ENCODE measurements at places on chromosomes 1 and 21.

GRCh38 chr1:168520832-168521231, 23.0 kb downstream of the XCL2 start:
- DNase-seq: no peak
- no peaks in the 10 kb centered on the region for H3K4me1 ChIP-seq

DNA sequence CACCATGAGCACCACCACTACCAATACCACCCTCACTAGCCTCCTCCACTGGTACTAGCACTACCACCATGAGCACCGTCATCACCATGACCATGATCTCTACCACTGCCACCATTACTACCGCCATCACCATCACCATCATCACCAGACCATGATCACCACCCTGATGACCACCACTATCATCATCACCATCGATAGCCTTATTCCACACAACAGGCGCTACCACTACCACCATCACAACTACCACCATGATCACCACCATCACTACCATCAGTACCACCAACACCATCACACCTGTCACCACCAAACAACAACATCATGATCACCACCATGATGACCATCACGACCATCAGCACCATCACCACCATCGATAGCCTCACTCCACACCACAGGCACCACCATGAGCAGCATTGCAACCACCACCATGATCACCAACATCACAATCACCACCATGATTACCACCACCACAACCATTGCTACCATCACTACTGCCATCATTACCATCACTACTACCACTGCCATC, 56.6 kb upstream of the CASZ1 start:
- H3K4me1 ChIP-seq: no peaks in the 10 kb centered on the region
- no peak for DNase-seq
- no peaks in the 10 kb centered on the region for H3K36me3 ChIP-seq
- H3K27ac ChIP-seq: no peak overlapping the region
- no peaks in the 10 kb centered on the region for H3K27me3 ChIP-seq

- no peak overlapping the region for H3K4me3 ChIP-seq
- peaks cover 3% of the 10 kb centered on the region for H3K36me3 ChIP-seq
- DNase-seq: no peak
- no peaks in the 10 kb centered on the region for H3K27me3 ChIP-seq
Observed at GRCh38 chr1:65229754-65230339, 79.5 kb upstream of the DNAJC6 start.

- peaks cover 16% of the 10 kb centered on the region for H3K4me1 ChIP-seq
- no peaks in the 10 kb centered on the region for H3K36me3 ChIP-seq
- no peak overlapping the region for H3K4me3 ChIP-seq
- no peaks in the 10 kb centered on the region for H3K27me3 ChIP-seq
Observed at GRCh38 chr1:56070601-56071000, 508.8 kb downstream of the PLPP3 start.

GRCh38 chr1:157652859-157653493, 47.6 kb downstream of the FCRL3 start:
- H3K4me1 ChIP-seq: no peaks in the 10 kb centered on the region
- no peak overlapping the region for H3K4me3 ChIP-seq
- no peak for DNase-seq
- H3K27ac ChIP-seq: no peak overlapping the region
- no peaks in the 10 kb centered on the region for H3K27me3 ChIP-seq

- no peak overlapping the region for H3K4me3 ChIP-seq
- no peak for DNase-seq
- no peak overlapping the region for H3K27ac ChIP-seq
- no peaks in the 10 kb centered on the region for H3K4me1 ChIP-seq
- H3K27me3 ChIP-seq: no peaks in the 10 kb centered on the region
Observed at GRCh38 chr1:195740862-195741261, 867.4 kb downstream of the KCNT2 start.

DNA sequence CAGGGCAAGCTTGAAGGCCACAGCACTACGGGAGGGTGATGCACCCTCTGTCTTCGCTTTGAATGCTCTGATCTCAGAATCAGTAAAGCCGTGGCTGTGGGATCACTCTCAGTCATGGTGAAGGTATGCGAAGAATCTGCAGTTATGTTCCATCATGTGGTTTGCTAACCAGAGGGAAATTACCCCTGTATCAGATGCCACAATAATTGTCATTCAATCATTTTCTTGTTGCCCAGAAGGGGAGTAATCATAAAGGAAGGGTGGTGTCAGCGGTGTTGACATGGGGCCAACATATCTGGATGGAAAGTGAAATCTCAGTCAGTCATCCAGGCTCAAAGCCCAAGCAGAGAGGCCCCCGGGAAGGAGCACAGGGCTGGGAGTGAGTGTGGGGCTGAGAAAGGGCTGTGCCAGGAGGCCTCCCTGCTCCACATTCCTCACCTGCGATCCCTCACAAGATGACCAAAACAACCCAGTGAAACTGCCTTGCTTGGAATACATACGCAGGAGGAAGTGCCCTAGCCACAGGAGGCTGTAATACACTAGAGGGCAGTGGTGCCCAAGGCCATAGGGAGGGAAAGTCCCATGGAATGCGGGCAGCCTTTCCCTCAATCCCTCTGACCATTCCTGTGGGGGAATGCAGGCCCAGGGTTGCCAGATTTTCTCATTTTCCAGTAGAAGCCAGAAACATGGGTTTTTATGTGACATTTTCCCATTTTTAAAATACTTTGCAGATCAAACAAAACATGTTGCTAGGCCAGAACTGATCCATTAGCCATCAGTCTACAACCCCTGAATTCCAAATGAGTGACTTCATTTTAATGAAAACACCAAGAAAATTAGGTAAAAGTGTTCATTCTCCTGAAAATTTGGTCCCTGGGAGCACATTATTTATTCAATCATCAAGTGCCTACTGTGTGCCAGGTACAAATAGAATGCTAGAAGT, 95.7 kb upstream of the VANGL1 start:
- H3K4me3 ChIP-seq: no peak overlapping the region
- no peaks in the 10 kb centered on the region for H3K36me3 ChIP-seq
- peaks cover 11% of the 10 kb centered on the region for H3K4me1 ChIP-seq
- DNase-seq: no peak
- H3K27ac ChIP-seq: no peak overlapping the region

GRCh38 chr1:22258698-22259097, 115.8 kb upstream of the WNT4 start:
- no peak for DNase-seq
- H3K27me3 ChIP-seq: no peaks in the 10 kb centered on the region
- no peak overlapping the region for H3K4me3 ChIP-seq
- H3K36me3 ChIP-seq: no peaks in the 10 kb centered on the region
- H3K27ac ChIP-seq: no peak overlapping the region

DNA sequence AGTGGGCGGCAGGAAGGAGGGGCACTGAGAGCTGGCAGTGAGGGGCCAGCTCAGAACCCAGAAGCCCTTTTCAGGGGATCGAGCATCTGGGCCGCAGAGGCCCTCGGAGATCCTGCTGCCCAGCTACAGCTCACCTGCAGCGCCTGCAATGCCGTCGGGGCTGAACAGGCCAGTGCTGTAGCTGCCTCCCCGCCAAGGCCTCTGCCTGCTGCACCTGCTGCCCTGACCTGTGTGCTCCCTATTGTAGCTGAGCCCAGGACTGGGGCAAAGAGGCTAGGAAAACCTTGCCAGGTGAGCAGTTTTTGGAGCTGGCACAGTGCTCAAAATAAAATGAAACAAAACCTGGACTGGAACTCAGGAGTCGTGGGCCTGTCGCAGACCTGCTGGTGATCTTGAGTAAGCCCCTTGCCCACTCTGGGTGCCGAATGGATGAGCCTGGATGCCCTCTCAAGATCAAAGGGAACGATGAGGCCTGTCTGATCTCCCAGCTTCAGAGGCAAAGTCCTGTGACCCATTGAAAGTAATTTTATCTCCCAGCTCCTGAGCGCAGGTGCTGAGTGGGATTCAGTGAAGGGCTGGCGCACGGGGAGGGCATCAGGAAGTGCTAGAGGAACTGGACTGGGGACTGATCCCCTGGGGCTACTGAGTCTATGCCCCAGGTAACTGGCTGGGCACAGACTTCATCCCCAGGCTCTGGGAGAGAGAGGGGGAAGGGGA, 154.6 kb downstream of the FOXD2 start:
- DNase-seq: peak; percentile 69

DNA sequence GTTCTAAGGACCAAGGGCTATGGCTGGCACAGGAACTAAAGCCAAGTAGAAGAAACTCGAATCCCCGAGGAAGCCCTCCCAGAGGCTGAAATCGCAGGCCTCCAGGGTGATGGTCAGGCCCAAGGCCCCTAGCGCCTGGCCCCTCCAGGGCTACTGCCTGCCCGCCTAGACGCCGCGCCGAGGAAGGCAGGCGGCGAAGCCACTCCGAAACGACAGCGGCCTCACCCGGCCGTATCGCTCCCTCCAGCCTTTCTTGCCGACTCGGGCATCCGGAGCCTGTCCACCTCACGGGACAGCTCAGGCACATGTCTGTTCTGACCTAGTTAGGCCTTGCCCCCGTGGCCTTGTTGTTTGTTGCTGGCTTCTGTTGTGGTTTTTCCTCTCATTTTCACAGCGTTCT, 9.7 kb upstream of the LHX8 start:
- no peak overlapping the region for H3K4me3 ChIP-seq
- H3K27ac ChIP-seq: no peak overlapping the region
- no peaks in the 10 kb centered on the region for H3K36me3 ChIP-seq
- H3K27me3 ChIP-seq: peaks cover 68% of the 10 kb centered on the region
